Mesenchymal stem cell (in vitro differentiated cells and primary cell): ENCODE measurements at places on chromosomes 2 and 18.
A peak's percentile ranks its signal among the peaks of the same experiment; 100 is the strongest.

DNA sequence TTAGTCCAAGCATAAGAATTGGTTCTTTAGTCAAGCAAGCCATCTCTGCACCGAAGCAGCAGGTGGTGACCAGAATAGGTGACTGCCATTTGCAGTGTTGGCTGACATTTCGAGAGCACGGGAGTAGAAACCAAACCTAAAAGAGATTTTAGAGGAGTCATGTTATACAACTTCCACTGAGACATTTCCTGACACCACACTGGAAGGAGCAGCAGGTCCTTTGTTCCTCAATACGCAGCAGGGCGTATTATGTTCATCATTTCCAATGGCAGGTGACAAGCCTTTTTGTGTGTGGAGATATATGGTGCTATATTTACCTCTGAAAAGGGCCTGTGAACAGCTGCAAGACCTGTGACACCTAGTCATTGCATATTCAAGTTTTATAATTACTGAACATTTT lies 418.8 kb upstream of the NETO1 start:
- DNase-seq: no peak

DNA sequence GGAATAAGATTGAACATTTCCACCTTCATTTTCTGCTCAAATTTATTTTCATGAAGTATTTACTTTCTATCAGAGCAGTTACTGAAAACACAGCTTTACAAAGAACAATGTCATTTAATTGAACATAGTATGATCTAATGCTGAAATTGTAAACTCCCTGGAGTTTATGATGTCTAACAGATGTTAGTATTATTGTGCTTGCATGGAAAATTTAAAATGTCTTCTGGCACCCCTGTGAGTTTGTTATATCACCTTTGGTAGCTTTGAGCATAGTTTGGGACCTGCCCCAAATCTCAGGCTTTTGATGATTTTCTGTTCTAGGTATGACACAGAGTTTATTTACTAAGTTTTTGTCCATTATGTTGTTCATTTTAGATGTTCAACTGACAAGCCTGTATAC lies 28.1 kb downstream of the FAM171B start:
- no peak for DNase-seq

GRCh38 chr2:136209561-136210454 lies 91.9 kb upstream of the CXCR4 start:
- DNase-seq: no peak

- no peak for DNase-seq
These were observed 192.0 kb upstream of the ZEB2 start for GRCh38 chr2:144711630-144712549.

- no peak for DNase-seq
These were observed 28.6 kb upstream of the NOTO start for GRCh38 chr2:73173781-73174180.

DNA sequence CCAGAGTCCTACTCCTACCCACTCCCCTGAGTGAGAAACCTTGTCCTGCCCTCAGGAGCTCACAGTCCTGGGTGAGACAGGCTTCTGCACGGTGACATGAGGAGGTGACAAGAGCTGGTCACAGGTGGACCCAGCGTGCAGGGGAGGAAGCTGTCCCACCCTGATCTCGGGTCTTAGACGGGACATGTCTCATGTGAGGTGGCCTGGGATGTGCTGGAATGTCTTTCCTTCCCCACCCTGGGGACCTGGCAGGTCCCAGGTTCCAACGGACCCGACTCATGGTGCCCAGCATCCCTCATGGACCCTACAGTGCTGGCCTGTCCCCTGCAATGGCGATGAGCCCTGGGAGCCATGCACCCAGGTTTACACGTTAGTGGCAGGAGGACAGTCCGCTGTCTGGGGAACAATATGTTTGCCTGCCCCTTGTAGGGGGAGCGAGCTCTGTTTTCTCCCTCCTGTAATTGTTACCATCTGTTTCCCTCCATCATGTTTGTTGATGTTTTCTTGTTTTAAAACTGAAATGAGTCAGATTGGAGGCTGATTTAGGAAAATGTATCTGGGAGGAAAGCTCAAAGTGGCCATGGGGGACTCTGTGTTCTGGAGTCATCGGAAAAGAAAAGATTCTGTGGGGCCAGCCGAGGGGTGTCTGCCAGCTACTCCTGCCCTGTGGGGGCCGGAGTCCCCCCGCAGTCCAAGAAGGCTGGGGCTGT lies 238.1 kb downstream of the KLHL29 start:
- no peak for DNase-seq

DNA sequence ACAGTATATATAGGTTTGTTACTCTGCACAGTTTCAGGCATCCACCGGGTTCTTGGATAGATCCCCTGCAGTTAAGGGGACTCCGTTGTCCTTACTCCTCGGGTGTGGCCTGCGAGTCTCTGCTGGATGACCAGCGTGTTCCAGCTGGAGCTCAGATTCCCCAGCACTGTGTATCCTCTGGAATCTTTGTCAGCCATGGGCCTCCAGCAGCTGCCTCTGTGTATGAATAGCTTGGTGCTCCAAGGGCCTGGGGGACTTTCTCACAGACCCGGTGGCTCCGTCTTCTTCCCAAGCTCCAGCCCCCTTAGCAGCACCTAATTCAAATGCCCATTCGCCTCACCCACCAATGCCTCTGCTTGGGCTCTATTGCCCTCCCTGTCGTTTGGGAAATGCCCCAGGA lies 6.3 kb downstream of the ANO7 start:
- DNase-seq: no peak

- peak; percentile 40 for DNase-seq
These were observed 109.1 kb upstream of the CYP1B1 start for GRCh38 chr2:38185012-38185491.

GRCh38 chr2:112603731-112604130 lies 19.3 kb downstream of the CHCHD5 start:
- DNase-seq: no peak
